Astrocyte (in vitro differentiated cells and primary cell): ENCODE measurements at places on chromosomes 2 and 18. TPM values are rescaled to one million over a fixed set of nuclear protein-coding genes. Genes with fewer than 3 reads are reported as not detected.

The SLC9A4 gene
- 0.07 and 0.09 TPM in 2 replicates for total RNA-seq

- peaks cover 2% of the 10 kb centered on the region for H3K27me3 ChIP-seq
- no peaks in the 10 kb centered on the region for H3K4me1 ChIP-seq
- no peak overlapping the region for H3K4me3 ChIP-seq
- DNase-seq: no peak
These were observed 148.7 kb downstream of the RAPGEF4 start for GRCh38 chr2:172884336-172884735.

The CTAGE1 gene
- 0.12 and 0.30 TPM in 2 replicates for total RNA-seq

GRCh38 chr2:202290970-202291369, 25.4 kb downstream of the NOP58 start:
- peaks cover 7% of the 10 kb centered on the region for H3K4me1 ChIP-seq
- peaks cover 54% of the 10 kb centered on the region for H3K36me3 ChIP-seq
- no peak for DNase-seq
- no peaks in the 10 kb centered on the region for H3K27me3 ChIP-seq
- H3K4me3 ChIP-seq: no peak overlapping the region

DNA sequence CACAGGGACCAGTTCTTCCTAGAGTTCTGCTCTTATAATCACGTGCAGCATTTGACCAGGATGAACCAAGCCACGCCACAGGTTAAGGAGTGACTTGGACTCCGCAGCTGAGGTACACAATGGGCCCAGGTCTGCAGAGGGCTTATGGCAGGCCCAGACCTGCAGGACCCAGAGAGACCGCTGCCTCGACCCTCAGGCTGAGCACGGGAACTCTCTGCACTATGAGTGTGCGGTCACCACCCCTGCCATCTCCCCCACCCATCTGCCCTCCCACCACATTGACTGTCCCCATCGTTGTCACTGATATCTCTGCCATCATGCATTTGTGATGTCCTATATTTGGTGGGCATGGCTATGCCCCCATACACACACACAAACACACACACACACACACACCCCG, 45.7 kb upstream of the HPCAL1 start:
- no peak overlapping the region for H3K27ac ChIP-seq
- DNase-seq: no peak
- H3K36me3 ChIP-seq: no peaks in the 10 kb centered on the region
- no peak overlapping the region for H3K4me3 ChIP-seq
- no peaks in the 10 kb centered on the region for H3K4me1 ChIP-seq
- H3K27me3 ChIP-seq: no peaks in the 10 kb centered on the region
